ENCODE measurements at places on chromosomes 6 and 20.

GRCh38 chr6:22827760-22828159 lies 258.4 kb downstream of the HDGFL1 start:
- DNase-seq, result no peak

- no peak for DNase-seq
Measured at GRCh38 chr6:169868458-169868857, 117.0 kb downstream of the ERMARD start.

DNA sequence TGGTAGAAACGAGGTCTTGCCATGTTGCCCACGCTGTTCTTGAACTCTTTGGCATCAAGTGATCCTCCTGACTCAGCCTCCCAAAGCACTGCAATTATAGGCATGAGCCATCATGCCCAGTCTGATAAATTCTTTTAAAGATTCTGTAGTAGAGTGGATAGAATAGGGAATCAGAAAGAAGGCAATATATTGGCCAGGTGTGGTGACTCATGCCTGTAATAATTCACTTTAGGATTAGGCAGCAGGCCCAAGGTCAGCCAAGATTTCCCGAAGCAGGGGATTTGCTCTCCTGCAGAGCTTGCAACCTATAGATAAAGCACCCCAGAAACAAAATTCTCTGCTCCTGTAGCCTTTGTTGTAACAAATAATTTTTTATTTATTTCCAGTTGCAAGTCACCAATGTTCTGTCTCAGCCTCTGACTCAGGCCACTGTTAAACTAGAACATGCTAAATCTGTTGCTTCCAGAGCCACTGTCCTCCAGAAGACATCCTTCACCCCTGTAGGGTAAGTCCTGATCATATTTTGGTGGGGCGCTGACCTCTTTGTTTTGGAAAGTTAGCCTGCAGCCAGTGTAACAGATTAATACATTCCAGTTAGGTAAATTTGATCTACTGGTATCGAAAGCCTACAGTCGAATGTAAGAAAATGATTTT lies 30.4 kb upstream of the MROH8 start:
- no peak for DNase-seq

DNA sequence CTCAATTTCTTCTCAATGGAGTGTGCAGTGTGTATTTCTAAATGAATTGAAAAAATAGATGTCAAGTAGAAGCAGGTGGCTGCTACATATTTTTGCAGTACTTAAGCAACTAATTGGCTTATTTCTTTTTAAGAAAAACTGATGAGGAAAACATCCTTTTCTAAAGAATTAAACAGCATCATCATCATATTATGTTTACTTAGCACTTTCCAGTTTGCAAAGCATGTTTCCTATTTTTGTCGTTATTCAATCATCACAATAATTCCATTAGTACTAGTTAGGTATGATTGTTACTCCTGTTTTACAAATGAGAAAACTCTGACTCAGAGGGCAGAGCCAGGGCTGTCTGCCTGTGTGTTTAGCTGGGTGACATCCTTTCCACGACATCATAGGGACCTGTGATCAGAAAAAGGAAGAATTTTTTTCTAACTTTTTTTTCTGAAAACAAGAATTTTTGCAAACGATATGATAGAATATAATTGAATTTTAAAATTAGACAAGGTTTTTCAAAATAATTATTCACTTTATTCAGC lies 22.7 kb upstream of the BMP6 start:
- DNase-seq, result no peak

DNA sequence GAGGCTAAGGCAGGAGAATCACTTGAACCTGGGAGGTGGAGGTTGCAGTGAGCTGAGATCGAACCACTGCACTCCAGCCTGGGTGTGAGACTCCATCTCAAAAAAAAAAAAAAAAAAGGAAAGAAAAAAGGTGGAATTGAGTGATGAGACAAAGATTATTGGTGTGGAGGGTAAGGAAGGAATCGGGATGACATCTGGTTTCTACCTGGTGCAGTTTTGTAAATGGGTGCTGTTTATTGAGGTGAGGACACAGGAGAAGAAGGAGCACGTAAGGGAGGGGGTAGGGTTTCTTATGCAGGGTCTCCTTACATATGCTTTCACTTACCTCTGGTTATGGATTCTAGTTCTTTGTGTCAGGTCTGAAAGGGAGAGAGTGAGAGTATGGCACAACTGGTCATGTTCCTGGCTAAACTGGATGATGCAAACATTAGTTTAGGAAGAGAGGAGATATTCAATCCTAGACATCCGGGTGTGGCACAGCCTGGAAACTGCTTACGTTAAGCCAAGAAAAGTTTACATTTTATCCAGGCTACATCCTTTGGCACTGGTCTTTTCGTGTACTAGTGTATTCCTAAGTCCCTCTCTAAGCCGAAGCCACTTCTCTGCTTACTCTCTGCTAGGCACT lies 5.4 kb downstream of the RALY start:
- no peak for DNase-seq

DNA sequence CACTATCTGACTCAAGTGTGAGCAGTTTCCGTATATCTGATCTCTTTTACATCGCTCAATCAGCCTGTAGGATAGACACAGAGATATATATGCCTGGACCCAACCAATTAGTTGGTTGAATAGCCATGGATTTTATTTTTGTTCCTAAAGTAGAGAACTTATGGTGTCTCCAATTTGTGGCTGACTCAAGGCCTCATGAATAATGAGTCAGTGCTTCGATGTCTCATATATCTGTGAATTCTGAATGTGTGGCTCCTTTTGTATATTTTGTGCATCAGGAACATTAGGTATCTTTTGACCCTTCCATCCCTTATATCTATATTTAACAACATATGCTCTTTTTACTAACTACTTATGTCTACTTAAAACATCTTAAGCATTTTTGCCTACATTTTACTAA lies 64.5 kb downstream of the OR2B2 start:
- no peak for DNase-seq
